ENCODE measurements at places on chromosomes 3 and 15.

GRCh38 chr3:52277071-52277964, 1.1 kb downstream of the WDR82 start:
- DNase-seq: peak; percentile 83

GRCh38 chr3:117074826-117075225, 365.2 kb downstream of the TUSC7 start:
- DNase-seq: no peak

DNA sequence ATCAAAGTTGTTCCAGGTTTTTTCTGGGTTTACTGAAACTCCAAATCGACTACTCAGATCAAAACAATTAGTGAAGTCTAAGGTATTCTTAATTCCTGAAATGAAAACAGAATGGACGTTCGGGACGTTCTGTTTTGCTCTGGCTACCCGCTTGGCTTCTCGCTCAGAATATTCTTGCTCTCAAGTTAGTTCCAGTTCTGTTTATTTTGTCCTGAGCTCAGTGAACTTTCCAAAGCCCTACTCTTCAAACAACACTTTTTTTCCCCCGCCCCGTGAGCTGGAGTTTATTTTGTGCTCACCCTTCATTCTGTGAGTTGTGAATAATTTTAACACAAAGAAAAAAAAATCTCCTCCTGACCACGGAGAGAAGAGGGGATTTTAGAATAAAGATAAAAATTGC, 72.6 kb downstream of the SAMMSON start:
- no peak for DNase-seq

- no peak for DNase-seq
Measured at GRCh38 chr15:98717371-98717770, 69.0 kb downstream of the IGF1R start.

- DNase-seq: no peak
Measured at GRCh38 chr3:139465636-139466035, 10.7 kb downstream of the RBP2 start.

Measured in activated CD4-positive, alpha-beta T cell treated with anti-CD3 and anti-CD28 coated beads, Interleukin-2, amount 50 U/mL, for 16 hours (primary cell).